Activated naive CD4-positive, alpha-beta T cell (primary cell): ENCODE measurements at places on chromosomes 2 and 18.

DNA sequence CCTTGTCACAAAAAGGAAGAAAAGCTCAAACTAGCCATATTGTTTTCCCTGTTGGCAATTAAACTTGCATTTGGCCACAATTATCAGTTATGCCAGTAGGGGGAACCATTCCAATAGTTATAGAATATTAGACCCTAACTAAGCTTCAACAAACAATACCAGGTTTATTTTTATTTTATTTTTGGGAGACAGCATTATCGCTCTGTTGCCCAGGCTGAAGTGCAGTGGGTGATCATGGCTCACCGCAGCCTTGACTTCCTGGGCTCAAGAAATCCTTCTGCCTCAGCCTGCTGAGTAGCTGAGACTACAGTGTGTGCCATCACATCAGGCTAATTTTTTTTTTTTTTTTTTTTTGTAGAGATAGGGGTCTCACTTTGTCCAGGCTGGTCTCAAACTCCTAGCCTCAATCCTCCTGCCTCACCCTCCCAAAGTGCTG lies 102.1 kb downstream of the ATAD2B start:
- DNase-seq: no peak

- no peak for DNase-seq
Observed at GRCh38 chr2:44821500-44821899, 120.0 kb upstream of the SIX3 start.

GRCh38 chr2:144256996-144257707 lies 262.8 kb downstream of the ZEB2 start:
- DNase-seq: no peak

GRCh38 chr2:120344976-120345581 lies 857 bp upstream of the INHBB start:
- DNase-seq: no peak

DNA sequence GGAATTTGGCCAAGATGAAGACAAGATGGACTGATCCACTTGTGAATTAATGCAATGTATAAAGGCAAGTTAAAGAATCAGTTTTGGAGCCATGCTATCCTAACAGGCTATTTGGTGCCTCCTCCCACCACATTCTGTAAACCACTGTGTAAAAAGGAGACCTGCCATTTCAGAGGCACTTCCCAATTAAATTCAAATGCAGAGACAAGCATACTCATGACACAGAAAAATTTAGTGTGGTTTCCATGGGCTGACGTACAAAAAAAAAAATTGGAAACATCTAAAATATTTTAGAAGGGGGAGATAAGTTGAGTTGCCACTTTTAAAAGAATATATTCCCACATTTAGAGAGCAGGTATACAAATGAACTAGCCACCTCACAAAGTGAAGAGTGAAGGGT lies 112.1 kb downstream of the TCF4 start:
- DNase-seq: no peak

- DNase-seq: no peak
Observed at GRCh38 chr2:238573065-238573778, 146.5 kb downstream of the ASB1 start.

DNA sequence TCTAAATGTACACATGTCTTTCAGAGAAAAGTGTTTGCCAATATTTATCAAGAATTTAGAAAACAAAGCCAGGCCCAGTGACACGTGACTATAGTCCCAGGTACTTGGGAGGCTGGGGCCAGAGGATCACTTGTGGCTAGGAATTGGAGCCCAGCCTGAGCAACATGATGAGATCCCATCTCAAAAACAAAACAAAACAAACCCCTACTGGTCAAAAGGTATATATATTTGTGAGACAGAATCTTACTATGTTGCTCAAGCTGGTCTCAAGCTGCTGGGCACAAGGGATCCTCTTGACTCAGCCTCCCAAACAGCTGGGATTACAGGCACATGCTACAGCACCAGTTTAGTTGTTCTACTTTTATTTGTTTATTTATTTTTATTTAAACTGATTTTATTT lies 79.2 kb downstream of the ZDBF2 start:
- no peak for DNase-seq

- no peak for DNase-seq
Observed at GRCh38 chr18:75216212-75216910, 5.8 kb downstream of the TSHZ1 start.

DNA sequence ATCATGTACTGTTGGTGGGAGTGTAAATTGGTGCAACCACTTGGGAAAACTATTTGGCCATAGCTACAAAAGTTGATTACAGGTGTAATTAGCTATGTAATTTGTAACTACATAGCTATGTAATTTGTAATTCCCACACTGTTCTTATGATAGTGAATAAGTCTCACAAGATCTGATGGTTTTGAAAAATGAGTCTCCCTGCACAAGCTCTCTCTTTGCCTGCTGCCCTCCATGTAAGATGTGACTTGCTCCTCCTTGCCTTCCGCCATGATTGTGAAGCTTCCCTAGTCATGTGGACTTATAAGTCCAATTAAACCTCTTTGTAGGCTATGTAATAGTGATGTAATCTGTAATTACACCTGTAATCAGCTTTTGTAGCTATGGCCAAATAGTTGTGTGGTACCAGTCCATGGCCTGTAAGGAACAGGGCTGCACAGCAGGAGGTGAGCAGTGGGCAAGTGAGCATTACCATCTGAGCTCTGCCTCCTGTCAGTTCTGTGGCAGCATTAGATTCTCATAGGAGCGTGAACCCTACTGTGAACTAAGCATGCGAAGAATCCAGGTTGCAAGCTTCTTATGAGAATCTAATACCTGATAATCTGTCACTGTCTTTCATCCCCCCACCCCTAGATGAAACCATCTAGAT lies 133.7 kb upstream of the COPS8 start:
- no peak for DNase-seq

- DNase-seq: no peak
Observed at GRCh38 chr2:177651833-177652232, 259.3 kb downstream of the AGPS start.

DNA sequence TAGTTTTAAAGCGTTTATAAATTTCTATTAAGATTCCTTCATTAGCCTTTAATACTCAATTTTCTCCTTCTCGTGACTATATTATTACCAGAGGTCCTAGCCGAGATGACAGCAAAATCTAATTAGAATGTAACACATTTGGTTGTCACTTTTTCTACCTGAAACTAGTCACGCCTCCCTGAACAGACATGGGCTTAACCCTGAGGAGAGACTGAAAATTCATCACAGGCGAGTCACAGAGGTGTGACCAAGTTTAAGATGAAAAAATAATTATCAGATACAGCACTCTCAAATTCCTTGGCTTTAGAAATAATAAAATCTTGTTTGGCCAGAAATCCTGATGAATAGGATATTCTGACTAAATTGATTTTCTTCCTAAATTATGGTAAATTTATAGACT lies 834.4 kb upstream of the SLC39A10 start:
- no peak for DNase-seq

DNA sequence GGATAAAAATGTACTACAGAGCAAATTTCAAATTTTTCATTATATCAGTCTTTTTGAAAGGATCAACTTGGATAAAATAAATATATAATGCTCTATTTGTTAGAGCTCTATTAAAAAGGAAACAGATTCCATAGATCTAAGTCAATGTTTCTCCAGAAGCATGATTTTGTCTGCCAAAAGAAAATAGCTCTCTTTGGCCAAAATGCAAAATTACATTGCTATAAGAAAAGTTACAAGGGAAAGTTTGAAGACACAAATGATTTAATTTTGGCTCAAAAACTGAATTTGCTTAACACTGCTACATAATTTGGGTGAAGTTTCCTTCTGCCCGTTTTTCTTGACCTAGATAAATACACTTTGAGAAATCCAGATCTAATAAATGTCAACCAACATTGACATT lies 15.7 kb downstream of the C2orf69 start:
- DNase-seq: no peak

DNA sequence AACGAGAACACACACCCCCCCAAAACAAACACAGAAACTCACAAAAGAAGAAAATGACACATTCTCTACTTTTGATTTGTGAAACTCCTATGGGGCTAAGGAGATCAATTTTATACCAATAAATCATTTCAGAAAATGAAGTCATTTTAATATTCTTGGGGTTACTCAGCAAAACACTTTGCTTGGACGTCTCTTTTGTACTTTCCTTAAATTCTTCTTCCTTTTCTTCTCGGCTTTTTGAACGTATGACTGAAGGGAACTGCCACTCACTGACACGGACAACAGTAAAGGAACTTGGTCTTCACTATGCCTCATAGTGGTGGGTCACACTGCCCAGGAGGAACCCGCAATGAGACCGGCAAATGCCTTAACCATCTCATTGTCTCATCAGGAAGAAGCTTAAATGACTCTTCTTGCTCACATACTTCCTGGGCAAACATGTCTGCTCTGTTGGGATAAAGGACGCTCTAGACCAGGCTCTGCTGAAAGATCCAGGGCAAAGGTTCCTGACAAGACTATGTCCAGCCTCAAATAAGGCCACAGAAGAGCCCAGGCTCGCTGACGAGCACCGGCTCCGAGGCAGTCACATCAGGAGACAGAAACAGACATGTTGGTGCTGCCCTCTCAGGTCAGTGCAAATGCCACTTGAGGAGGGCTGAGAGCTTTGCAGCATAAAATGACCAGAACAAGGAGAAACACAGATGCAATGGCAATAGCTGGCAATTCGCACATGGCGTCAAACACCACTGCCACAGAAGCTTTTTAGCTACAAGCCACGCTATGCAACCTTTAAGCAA lies 205.5 kb downstream of the TGIF1 start:
- DNase-seq: no peak

DNA sequence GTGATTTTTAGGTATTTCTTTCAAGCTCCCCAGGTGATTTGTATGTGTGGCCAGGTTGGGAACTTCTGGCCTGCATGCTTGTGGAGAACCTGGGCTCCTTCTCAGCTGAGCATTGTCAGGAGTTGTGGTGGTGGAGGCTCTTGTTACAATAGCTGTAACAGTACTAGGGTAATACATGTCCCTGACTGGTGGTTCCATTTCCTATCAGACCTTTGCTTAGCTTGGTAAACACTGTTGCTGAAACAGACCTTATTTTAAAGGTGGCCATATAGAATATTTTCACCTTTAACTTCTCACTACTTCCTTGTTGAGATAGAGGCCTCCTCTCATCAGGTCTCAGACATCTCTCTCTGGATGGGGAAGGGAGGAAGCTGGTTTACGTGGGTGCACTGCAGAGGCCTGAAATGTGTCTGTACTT lies 79.2 kb downstream of the SETBP1 start:
- DNase-seq: no peak

GRCh38 chr2:111149882-111150455 lies 29.3 kb downstream of the BCL2L11 start:
- no peak for DNase-seq

- no peak for DNase-seq
Observed at GRCh38 chr2:143936538-143936847, 583.4 kb downstream of the ZEB2 start.

GRCh38 chr2:180352620-180353019 lies 345.5 kb upstream of the CWC22 start:
- DNase-seq: no peak
